A549 treated with dexamethasone at 1 μM for 4 hours (cell line): ENCODE measurements at places on chromosomes 12 and 14. TPM values are rescaled to one million over a fixed set of nuclear protein-coding genes. Genes with fewer than 3 reads are reported as not detected.

Gene KLRC4
- total RNA-seq, result not detected in 5 replicates

Gene CLEC9A
- not detected in 5 replicates for total RNA-seq

Gene PLA2G1B
- total RNA-seq, result 0.18 TPM in 1 of 5 replicates, not detected in the others

Gene PTGDR
- not detected in 5 replicates for total RNA-seq

Gene CMKLR1
- 0.02 to 0.11 TPM (median 0.05 TPM) in 3 of 5 replicates, not detected in the others for total RNA-seq

Gene SMCO3
- 0.05 TPM in 1 of 5 replicates, not detected in the others for total RNA-seq

Gene SPRYD4
- 1.5 to 2.0 TPM (median 1.8 TPM) in 5 replicates for total RNA-seq

Gene KCNH3
- total RNA-seq, result 1.2 to 2.2 TPM (median 2.1 TPM) in 5 replicates

Gene TPPP2
- not detected in 5 replicates for total RNA-seq

Gene RIPK3
- total RNA-seq, result 0.09 TPM in 1 of 5 replicates, not detected in the others

Gene STRAP
- 194 to 211 TPM (median 200 TPM) in 5 replicates for total RNA-seq

Gene ETFBKMT
- total RNA-seq, result 0.82 to 1.3 TPM (median 0.92 TPM) in 5 replicates

Gene PNMA1
- 57.7 to 64.9 TPM (median 61.1 TPM) in 5 replicates for total RNA-seq

Gene RXYLT1
- 23.4 to 28.1 TPM (median 26.4 TPM) in 5 replicates for total RNA-seq

Gene NANOG
- total RNA-seq, result 0.05 to 0.08 TPM (median 0.06 TPM) in 4 of 5 replicates, not detected in the other

Gene KRT2
- total RNA-seq, result not detected in 5 replicates

Gene MANSC4
- total RNA-seq, result not detected in 5 replicates

Gene SIRT4
- total RNA-seq, result 0.57 to 1.0 TPM (median 0.65 TPM) in 5 replicates

Gene RHOJ
- not detected in 5 replicates for total RNA-seq
